Lung (tissue), 17 donors: ENCODE measurements at places on chromosomes 12 and 14. TPM values are rescaled to one million over a fixed set of nuclear protein-coding genes. Genes with fewer than 3 reads are reported as not detected.
A peak's percentile ranks its signal among the peaks of the same experiment; 100 is the strongest.

DNA sequence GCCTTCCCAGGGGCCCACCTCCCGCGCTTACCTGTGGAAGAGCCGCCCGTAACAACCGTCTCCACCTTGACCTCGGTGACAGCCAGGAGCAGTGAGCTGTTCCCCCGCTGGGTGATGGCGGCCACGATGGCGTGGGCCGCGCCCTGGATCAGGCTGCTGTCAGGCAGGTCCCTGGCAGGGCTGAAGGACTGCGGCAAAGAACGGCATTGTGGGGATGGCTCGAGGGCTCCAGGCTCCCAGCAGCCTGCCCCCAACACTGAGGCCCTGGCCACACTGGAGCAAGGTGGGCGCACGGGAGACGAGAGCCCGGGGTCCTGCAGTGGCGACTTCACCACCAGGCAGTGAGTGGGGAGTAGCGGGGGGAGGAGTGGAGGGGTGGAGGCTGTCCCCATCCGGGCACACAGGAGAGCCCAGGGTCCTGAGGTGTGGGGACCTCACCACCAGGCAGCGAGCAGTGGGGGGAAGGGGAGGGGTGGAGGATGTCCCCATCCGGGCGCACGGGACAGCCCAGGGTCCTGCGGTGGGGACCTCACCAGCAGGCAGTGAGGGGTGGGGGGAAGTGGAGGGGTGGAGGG lies 25.0 kb downstream of the JAG2 start:
- DNase-seq = no peak

DNA sequence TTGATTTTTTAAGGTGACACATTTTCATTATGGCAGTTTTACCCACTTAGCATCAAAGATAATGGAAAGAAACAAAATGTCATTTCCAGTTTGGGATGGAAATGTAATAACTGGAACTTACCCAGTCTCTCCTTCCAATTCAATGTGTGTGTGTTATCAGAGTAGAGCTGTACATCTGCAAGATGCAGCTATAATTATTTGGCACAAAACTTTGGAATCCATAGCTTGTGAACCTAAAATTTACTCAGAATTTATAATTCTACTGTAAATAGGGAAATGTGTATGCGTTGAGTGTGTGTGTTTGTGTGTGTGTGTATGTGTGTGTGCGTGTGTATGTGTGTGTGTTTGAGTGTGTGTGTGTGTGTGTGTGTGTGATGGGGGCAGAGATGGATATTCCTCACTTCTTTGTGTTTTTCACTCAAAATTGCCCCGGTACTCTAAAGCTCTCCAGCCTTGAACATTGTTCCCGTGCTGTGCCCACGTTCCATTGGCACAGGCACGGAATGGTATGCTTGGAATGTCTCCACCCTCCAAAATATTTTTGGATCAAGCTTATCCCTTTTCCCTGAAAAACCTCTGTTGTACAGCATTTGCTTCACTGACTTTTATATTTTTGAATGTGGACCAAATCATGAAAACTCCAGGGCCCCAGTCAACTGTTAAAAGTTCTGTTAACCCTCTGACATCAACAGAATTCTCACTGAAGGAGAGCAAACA lies 150.2 kb upstream of the BMP4 start:
- peak; percentile 30 for DNase-seq

DNA sequence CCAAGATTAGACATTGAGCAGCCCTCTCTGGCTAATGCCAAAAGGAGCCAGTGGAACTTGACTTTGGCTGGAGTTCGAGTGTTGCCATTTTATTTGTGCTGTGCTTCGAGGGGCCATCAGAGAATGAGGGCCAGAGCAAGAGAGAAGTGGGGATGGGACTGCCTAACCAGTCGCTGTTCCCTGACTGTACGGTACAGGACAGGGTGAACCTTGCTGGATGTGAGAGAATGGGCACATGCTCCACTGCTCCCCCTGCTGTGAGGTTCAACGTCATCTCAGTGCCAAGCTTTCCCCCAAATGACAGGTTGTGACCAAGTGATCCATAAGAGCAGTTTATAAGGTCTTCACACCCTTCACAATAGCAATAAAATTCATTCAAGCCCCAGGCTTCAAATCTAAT lies 55.1 kb upstream of the BCL11B start:
- DNase-seq = no peak

DNA sequence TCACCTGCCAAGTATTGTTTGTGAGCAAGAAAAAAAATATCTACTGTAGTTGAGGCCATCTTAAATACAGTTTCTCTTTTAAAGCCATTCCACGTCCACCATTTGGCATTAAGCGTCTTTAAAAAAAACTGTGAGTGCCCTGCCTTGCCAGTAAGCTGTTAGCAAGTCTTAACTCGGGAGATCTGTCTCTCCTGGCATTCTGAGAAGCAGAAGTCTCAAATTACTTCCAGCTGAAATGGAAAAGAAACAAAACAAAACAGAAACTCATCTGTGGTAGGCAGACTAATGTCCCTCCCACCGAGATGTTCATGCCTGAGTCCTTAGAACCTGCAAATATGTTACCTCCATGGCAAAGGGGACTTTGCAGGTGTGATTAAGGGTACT lies 126.2 kb downstream of the CRADD start:
- peak; percentile 80 for DNase-seq

- DNase-seq = no peak
These were observed 115.2 kb upstream of the BCAT1 start for GRCh38 chr12:25063873-25064628.

DNA sequence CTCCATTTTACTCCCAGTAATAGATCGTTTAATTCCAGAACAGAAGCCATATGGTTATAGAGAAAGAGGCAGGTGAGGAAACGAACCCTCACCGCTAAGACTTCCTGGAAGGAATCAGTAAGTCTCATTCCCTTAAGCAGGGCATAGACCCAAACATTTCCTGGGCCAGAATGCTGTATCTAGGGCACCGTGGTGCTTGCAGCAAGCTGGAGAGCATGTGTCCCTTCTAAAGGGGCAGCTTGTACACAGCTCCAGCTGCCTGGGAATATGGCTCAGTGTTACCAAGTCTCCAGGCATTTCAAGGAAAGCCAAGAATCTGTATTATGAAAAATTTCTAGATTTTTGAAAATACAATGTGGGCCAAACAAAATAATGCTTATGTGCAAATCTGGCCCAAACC lies 73.4 kb downstream of the PPM1H start:
- DNase-seq = no peak

DNA sequence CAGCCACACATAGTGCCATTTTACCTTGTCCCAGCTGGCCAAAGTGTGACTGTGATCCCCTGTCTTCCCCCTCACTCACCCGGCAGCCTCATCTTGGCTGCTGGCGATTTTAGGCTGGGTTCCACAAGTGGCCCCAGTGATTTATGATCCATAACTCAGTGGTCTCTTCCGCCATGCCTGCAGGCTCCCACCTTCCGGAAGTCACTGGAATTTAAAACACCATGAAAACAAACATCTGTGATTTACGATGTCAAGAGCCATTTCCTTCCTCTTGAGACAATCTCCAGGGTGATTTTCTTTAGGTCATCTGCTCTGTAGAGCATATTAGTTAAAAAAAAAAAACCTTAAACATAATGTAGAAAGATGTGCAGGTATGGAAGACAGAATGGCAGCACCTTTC lies 282.3 kb downstream of the CACNA1C start:
- DNase-seq = no peak

DNA sequence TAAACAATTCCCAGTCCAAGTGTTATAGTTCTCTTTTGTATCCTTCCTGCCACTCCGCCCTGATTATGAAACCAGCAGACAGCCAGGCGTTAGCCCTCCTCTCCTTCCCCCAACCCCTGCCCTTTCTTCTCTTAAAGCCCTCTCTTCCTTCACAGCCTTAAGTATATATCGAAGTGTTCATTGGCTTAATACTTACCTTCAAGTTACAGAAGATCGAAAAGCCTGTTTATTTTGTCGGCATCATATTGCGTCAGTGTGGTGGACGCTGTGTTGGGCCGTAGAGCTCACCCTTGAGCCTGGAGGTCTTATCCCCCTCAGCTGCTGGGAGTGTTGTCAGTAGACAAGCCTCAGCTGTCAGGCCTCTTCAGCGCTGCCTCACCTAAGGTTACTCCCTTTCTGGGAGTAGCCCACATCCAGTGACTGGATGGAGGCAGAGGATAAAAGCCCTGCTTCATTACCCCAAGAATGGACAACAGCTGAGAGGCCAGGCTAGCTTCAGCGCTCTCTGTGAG lies 36.2 kb downstream of the CMAS start:
- DNase-seq = no peak

DNA sequence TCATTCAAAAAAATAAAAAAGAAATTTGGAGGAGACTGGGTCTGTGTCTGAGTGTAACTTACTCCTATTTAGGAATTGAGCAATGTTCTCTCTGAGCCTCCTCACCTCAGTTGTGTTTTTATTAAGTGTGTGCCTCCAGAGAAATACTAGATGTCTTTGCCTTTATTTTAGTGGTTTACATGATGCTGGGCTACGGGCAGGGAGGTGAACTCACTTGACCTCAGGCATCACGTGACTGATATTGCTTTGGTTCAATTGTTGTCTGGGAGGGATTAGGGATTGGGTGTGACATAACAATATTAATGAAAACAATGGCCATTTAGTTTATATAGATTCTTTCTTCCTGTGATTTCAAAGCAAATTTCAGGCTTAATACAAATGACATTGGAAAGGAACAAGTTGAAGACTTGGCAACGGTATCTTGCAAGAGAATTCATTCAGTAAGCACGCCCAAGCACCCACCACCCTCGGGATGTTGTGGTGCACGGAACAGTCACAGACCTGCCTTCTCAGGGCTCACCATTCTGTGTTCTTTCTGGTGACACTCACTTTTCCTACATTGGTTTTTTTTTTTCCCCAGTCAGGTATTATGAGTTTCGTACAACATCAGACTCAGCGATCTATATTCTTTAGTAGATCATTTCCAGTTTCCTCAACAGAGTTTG lies 77.5 kb downstream of the BMP4 start:
- DNase-seq = no peak

The CEBPE gene
- total RNA-seq = not detected

The ADIPOR2 gene
- 58.5 TPM for total RNA-seq

DNA sequence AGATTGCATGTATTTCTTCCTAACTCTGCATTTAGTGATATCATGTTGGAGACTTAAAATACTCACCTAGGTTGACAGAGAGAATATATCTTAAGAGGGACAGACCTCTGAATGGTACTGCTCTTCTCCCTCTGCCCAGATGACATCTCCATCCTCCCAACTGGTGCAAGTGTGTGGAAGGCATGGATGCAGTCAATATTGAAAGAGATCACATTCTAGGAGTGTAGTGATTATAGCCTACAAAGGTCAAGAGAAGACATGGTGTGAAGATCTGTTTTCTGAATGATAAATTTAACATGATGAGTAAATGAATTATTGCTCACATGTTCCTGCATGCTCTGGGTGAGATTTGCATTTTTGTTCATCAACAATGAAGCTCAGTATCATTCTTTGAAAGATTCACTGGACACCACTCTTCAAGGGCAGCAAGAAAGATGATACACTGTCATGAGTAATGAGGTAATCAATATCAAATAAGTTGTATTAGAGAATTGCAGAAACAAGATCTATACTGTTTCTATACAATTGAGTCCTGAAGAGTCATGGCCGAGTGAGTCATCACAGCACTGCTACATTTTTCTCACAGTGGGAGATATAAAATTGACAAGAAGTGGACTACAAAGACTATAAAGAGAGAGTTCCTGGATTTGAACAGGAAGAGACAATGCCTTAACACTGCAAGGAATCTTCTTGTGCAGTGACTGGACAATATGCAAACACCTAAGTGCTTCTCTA lies 183.3 kb upstream of the KRR1 start:
- DNase-seq = no peak

The KRT86 gene
- not detected for total RNA-seq

The KRT74 gene
- not detected for total RNA-seq

DNA sequence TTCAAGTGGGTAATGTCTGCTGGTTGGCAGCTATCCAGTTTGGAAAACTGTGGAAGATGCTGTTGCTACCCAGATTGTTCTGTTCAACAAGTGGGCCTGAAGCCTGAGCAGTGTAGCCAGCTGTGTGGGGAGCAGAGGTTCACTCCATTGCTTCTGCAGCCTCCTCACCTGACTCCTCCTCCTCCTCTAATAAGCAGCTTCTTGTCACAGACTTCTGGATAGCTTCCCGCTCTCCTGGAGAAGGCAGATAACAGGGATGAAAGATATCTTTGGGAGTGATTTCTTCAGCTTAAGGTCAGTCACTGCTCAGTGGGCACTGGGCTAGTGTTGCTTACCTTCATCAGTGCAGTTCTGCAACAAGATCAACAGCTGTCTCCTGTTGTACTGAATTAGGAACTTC lies 2.0 kb downstream of the POP5 start:
- DNase-seq = no peak

GRCh38 chr14:69042299-69042698 lies 63.2 kb upstream of the ACTN1 start:
- no peak for DNase-seq

- no peak for DNase-seq
These were observed 16.7 kb downstream of the DHX37 start for GRCh38 chr12:124972211-124972610.

The APOLD1 gene
- 22.9 TPM for total RNA-seq

- DNase-seq = no peak
These were observed 53.9 kb downstream of the MDM2 start for GRCh38 chr12:68861890-68862289.

- peak; percentile 55 for DNase-seq
These were observed 677 bp downstream of the ATP2A2 start for GRCh38 chr12:110281549-110282299.

The RERG gene
- 20.1 TPM for total RNA-seq
